Fibroblast of skin of left quadriceps (primary cell): ENCODE measurements at places on chromosomes 16 and 17.
A peak's percentile ranks its signal among the peaks of the same experiment; 100 is the strongest.

DNA sequence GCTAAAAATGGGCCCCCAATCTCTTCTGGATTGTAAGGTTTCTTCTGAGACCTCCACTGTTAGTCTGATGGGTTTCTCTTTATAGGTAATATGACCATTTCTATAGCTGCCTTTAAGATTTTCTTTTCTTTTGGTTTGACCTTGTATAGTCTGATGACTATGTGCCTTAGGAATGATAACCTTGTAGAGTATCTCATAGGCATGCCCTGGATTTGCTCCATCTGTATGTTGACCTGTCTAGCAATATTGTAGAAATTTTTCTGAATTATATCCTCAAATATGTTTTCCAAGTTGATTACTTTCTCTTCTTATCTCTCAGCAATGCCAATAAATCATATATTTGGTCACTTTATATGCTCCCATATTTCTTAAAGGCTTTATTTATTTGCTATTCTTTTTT is 1403.8 kb upstream of the GOT2 start:
- no peak for DNase-seq

- no peak for DNase-seq
Observed at GRCh38 chr17:51425773-51426172, 165.4 kb downstream of the UTP18 start.

DNA sequence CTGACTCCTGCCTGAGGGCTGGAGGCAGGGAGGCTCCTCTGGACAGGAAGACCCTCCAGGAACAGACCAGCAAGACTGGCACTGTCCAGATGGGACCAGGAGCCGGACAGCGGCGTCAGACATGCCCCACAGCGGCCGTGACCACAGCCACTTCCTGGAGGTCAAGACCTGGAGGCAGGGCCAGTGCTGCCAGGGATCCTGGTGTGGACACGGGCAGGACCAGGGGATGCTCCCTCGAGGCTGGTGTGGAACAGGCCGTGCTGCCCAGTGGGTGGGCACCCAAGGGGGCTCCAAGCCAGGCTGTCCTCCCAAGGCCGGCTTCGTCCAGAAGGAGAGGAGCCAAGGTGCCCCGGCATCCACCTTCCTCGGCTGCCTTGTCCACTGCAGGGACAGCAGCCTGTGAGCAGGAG is 4.5 kb upstream of the CCDC57 start:
- DNase-seq: no peak

DNA sequence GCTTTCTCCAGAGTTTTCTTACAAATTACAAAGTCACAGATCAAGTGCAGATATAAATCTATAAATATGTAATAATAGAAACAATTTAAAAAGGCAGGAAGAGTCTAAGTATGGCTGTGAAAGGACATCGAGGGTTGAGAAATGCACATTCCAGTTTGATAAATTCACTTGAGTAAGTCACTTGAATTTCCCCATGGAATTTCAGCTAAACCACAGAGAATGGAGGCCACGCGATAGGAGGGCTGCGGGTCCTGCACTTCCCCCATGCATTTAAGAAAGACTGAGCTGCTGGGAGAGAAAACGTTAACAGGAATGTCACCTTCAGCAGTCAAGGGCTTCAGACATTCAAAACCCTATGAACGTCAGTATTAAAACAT is 6.1 kb upstream of the MXRA7 start:
- peak; percentile 85 for DNase-seq

DNA sequence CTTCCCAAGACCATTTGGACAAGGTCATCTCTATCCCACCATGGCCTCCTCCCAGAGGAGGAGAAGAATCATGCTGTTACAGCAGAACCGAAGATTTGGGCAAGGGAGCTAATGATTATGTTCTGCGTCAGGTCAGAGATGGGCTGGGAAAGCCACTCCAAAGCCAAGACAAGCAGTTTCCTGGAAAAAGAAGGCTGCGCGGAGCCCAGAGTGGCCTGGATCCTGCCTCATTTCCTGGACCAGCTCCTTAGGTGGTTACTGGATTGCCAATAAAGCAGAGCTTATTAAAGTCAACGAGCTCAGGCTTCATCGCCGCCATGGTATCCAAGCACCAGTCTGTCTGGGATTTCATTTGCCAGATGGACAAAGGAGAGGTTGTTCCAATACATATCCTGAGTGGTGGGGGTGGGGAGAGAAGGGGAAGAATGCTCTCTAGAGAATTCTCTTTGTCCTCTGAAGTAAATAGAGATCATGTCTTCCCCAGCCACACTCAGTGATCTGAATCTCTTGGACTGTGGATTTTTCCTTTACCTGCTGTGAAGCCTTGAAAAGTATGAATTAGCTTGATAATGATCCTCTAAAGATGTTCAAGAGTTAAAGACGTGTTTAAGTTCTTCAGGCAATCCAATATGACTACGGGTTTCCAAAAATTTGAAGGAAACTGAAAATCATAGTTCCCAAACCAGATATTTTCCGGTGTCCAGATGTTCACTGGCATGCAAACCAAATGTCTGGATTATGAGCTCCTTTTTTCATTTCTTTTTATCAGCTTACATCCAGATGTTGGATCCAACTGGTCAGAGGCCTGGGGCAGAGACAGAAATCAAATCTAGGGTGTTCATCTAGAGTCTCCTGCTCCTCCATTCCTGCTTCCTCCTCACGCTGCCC is 17.7 kb downstream of the PRAC1 start:
- DNase-seq: no peak

DNA sequence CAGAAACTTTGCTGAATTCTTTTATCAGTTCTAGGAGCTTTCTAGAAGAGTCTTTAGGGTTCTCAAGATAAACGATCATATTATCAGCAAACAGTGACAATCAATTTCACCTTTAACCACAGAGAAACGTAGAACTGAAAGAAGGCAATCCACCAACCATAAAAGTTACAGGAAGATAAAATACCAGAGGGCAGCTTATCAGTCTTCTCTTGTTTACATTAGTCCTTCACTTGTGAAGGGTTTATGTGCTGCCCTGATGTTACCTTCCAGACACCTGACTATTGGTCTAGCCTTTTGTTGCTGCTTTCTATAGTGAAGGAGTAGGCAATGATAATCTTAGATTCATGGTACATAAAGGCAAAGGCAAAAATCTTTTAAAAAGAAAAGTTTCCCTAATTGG is 73.2 kb upstream of the EFCAB3 start:
- no peak for DNase-seq

DNA sequence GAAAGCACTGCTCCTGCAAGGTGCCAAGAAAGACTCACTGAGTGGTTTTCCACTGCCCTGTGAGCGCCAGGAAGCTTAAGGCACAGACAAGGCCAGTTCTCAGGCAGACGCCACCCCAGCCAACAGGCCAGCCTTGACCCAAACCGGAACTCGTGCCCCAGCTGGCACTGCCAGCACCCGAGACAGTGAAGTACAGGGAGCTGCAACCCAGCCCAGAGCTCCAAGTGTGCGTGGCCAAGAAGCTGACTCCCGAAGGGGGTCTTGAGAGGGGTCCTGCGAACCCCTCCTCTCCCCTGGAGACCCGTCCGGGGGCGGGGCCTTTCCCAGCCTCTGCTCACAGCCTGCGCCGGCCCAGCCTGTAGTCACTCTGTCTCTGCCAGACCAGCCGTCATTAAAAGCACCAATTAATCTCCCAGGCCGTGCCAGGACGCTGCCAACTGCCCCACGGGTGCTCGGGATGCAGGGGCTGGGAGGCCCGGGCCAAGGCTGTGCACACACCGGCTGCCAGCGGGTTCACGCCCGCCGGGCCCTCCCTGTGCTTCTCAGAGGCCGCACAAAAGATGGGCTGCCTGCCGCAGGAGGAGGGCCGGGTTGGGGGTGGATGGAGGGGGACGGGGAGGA is 4.4 kb upstream of the SOX8 start:
- DNase-seq: no peak

- DNase-seq: no peak
Observed at GRCh38 chr17:77746393-77746792, 212.1 kb upstream of the TNRC6C start.

DNA sequence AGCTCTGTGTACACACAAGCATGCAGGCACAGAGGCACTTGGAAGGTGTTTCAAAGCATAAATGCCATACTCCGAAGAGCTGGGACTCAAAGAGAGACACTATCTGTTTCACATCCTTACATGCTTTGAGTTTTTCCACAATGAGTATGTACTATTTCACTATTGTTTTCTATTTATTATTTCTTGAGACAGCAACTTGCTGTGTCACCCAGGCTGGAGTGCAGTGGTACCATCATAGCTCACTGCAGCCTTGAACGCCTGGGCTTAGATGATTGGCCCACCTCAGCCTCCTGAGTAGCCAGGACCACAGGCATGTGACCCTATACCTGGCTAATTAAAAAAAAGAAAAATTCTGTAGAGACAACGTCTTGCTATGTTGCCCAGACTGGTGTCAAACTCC is 31.6 kb downstream of the CYB5D2 start:
- no peak for DNase-seq

DNA sequence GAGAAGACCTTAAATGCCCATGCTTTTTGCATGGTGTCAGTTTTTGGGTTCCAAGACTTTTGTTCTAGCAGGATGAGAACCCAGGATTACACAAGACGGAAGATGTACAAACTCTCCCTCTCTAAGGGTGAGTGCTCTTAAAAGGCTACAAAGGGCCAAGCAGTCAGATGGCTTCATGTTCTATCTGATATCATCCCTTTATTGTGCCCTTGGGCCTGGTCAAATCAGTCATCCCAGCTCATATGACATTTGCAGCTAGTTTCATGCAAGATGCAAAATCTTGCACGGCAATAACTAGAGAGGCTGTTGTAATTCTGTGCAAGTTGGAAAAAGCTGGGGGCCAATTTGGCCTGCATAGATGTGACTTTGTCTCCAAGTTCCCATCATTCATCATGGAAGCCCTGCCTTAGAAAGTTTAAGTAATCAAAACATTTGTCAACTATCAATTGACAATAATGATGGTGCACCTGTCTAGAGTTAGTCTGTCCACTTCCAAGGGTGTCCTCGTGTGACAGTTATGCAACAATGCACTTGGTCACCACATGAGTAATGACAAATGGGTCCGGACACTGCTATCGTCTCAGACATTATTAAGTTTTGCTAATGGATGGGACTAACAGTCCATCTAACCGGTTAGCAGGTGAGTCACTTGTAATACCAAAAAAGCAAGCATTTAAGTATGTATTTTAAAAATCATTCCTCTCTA is 58.6 kb upstream of the ZFHX3 start:
- no peak for DNase-seq

- DNase-seq: peak; percentile 36
Observed at GRCh38 chr16:89711601-89712273, 9.0 kb downstream of the VPS9D1 start.

DNA sequence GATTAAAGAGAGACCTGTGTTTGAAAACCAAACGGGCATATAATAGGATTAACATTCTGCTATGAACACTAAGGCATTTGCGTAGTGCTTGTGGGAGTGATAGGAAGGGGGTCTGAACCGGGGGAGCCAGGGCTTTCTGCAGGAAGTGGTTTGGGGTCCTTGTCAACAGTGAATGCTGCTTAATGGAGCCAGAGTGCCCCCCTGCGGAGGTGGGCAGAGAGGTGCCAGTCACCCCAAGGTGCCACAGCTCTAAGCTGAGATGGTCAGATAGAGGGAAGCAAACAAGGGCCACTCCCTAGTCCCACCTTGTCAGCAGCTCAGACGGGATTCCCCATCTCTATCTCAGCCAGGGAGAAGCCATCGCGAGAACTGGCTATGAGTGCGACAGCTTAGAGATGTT is 17.7 kb downstream of the NAA60 start:
- DNase-seq: no peak
